Stimulated activated CD4-positive, alpha-beta T cell treated with anti-CD3 and anti-CD28 coated beads, Interleukin-4, amount 100 ng/mL, for 48 hours (primary cell): ENCODE measurements at places on chromosomes 6 and 20.

GRCh38 chr6:9745966-9746365 is 668.9 kb downstream of the TFAP2A start:
- no peak for DNase-seq

GRCh38 chr20:62301773-62302340 is 940 bp upstream of the ADRM1 start:
- peak; percentile 84 for DNase-seq

- no peak for DNase-seq
These were observed 189.3 kb upstream of the ARG1 start for GRCh38 chr6:131383421-131384411.

DNA sequence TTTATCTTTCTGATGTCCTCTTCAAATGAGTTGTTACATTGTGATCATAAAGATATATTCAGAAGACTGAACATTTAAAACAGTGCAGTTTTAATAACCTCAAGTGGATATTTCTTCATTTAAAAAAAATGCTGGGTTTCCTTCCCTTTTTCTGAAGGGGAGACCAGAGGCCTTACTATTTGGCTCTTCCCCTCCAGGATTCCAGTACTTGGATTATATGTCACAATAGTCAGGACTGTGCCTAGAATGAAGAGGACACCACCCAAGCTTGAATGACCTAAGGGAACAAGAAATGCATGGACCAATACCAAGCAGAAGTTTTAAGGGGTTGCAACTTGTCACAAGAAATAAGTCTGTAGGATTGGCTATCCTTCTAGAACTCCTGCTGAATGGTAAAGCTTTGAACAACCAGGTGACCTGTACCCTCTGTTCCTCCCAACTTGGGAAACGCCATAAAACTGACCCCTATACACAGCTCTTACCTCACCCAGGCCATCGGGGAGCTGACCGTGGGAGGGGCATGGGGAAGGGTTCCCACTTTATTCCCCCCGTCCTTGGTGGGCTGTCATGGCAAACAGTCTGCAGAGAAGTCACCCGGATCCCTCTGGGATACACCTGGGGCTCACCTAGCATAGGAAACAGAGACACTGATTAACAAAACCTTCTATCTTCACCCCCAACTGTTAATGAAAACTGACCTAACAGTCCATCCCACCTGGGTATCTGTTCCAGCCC is 2.0 kb downstream of the FRS3 start:
- no peak for DNase-seq

GRCh38 chr6:36625158-36625919 is 31.2 kb downstream of the SRSF3 start:
- no peak for DNase-seq

DNA sequence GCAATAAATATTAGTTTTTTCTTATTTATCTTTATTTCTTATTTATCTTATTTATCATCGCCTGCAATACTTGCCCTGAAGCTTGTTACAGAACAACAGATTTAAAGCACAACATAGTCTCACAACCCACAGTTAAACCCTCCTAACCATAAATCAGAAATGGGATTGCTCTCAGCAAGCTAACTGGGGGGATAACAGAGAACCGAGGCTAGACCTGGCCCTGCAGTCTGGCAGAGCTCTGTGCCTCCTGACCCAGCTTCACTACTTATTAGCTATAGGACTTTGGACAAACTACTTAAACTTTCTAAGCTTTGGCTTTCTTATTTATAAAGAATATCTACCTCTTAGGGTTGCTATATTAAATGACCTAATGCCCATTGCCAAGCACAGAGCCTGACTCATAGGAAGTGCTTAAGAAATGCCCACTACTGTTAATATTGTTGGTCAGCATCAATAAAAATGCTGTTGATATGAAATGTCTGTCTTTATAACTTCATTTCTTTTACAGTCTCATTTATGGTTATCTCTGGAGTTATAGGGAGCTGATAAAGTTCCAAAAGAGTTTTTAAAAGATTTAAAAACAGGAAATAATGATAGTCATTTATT is 87.9 kb upstream of the BEND6 start:
- DNase-seq: no peak

DNA sequence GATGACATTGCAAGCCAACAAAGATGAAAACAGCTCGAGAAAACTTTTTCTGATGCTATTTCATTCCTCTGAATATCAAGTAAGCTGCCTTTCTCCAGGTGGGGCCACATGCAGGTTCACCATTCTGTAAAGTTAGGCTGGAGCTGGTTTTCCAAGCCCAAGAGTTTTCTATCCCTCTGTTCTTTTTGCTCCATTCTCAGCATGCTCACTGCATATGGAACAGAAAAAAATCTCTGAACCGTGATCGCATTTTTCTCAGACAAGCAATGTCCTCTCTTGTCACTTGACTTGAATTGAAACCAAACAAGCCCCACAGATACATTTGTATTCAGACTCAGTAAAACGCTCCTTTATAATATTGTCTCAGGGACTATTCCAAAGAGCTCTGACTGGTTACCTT is 451.6 kb downstream of the FRK start:
- no peak for DNase-seq

DNA sequence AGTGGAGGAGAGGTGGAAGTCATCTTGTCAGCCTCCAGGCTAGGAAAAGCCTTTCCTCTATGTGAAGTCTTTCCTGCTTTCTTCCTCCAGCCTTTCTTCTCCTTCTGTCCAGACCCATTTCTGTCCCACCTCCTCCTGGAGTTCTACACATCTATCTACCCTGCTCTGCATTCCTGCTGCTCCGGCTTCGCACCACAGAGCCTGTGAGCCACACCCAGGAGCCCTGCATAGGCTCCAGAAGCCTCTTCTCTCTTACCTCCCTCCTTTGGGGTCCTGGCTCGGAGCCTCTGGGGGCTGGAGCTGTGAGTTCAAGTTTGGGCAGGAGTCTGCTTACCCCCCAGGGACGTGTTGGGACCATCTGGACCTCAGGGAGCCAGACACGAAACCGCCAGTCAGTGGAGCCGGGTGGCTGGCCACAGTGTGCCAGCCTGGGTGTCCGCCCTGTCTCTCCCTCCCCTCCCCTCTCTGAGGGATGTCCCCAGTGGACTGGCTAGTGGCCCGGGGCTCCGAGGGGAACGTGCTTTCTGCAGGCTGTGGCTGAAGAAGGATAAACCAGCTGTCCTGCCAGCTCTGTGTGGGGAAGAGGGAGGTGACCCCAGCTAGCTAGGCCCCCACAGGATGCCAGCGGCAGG is 99.2 kb downstream of the VEGFA start:
- no peak for DNase-seq

- DNase-seq: peak; percentile 4
These were observed 27.6 kb downstream of the CDH26 start for GRCh38 chr20:59985864-59986263.

DNA sequence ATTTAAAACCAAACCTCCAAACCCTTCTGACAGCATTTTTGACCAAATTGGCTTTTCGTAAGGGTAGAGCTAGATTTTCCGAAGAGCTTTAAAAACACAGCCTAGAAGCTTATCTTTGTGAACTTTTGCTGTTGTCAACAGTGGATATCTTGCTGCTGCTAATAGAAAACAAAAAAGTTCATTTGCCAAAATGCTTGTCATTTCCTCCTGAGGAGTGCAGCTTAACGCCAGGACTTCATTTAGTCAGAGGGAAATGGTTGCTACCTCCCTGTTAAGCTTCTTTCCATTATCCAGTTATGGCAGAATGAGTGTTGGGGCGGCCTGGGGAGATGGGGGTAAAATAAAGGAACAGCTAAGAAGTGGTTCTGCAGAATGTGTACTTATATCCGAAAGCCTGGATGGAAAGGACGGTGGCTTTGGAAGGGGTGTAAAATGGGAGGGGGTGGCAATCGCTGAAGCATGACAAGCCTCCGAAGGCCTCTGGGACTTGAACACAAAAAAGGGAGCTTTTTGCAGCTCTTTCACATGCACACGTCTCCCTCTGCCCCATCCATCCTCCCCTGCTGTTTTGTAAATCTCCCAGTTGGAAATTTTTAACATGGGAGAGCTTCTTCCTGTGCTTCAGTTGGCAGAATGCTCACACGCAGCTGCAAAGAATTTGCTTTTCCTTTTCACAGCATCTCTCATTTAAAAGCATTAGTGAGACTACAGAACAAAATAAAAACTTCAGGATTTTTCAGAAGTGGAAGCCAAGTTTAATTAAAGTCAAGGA is 22.5 kb downstream of the JARID2 start:
- DNase-seq: no peak
